Right hindlimb (tissue), 1 donor: ENCODE measurements at places on chromosomes 3 and 15.

DNA sequence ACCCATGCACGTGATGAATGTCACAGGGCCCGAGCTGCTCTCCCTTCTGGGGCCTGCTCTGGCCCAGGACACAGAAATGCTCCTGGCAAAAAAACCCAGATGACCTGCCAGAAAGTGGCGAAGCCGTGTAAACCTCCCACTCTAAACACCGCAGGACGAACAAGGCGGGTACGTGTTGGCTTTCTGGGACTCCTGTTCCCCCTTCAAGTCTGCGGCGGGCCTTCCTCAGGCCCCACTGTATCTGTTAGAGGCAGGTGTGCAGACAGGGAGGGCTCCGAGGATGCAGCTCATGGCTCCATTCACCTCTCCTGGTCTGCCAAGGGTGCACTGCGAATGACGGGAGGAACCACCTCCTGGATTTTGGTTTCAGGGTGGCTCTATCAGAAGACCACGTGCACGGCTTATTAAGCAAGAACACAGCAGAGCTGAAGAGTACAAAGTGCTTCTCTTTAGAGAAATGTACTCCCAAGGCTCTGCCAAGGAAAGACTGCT lies 173.8 kb downstream of the ADAMTS17 start:
- DNase-seq, result no peak

DNA sequence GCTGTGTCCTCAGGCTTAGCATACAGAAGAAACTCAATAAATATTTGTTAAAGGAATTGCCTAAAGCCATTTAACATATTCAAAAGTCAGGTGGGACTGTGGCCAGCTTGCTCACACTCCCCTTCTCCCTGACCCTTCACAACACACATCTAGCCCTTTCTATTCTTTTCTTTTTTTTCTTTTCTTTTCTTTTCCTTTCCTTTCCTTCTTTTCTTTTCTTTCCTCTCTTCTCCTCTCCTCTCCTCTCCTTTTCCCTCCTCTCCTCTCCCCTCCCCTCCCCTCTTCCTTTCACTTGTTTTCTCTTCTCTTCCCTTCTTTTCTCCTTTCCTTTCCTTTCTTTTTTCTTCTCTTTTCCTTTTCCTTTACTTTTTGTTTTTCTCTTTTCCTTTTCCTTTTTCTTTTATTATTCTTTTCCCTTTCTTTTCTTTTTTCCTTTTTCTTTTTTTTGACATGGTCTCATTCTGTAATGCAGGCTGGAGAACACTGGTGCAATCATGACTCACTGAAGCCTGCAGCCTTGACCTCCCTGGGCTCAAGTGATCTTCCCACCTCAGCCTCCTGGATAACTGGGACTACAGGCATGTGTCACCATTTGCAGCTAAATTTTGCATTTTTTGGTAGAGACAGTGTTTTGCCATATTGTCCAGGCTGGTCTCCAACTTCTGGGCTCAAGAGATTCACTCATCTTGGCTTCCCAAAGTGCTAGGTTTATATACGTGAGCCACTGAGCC lies 377.8 kb downstream of the GRM7 start:
- DNase-seq, result no peak

GRCh38 chr15:68574046-68574445 lies 4.7 kb upstream of the CORO2B start:
- no peak for DNase-seq

GRCh38 chr3:150751781-150752263 lies 11.1 kb downstream of the SIAH2 start:
- DNase-seq, result no peak

DNA sequence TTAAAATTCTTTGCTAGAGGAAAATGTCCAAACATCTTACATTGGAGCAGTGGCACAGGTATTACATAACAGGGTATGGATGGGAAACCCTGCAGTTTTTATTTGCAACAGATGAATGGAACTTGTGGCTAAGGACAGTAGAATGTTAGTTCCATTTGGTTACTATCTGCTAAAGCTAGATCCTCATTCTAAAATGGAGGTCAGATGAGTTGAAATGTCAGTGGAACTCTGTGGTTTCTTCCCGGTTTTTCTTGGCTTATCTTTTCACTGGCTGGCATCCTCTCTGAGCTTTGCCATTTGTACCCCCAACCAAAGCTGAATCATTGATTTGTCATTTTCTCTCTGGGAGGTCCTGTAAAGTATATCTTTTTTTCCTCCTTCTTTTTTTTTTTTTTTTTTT lies 68.9 kb downstream of the ARMC8 start:
- DNase-seq, result no peak

DNA sequence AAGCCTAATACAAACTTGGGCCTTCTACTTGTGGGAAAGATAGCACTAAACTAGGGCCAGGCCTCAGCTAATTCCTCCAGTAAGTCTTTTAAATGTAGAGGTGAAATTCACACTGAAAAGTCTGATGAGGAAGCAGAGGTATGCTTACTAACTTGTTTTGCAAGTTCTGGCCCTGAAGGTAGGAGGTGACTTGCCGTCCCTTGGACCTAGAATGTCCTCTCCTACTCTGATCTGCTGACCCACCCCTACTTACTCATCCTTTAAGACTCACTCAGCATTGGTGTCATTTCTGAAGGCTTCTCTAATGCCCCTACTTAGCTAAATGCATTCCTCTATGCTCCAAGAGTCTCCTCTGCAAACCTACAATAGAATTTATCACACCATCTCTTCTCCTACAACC lies 19.4 kb downstream of the RIOX2 start:
- DNase-seq, result no peak

GRCh38 chr3:53161820-53162671 lies 1.0 kb downstream of the PRKCD start:
- no peak for DNase-seq

DNA sequence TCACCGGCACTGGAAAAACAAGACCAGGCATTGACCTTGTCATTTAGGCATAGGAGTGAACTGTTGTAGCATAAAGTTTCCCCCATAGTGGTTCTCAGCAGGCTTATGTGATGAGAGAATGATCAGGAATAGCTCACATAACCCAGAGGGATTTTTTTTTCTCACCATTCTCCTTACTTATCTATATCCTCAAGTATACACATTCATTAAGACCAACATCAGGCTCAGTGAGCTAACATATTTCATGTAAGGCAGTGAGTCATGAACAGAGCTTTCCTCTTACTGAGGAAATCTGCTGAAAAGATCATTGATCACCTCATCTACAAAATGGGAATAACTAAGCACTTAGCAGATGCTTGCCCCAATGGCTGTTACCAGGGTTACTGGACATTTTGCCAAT lies 396.6 kb upstream of the TMCO5A start:
- DNase-seq, result no peak

GRCh38 chr3:126377211-126377610 lies 17.5 kb upstream of the CFAP100 start:
- no peak for DNase-seq

- DNase-seq, result no peak
Measured at GRCh38 chr15:34055868-34056595, 17.0 kb upstream of the AVEN start.

GRCh38 chr15:40957581-40958051 lies 4.3 kb downstream of the CHAC1 start:
- DNase-seq, result peak; percentile 64

GRCh38 chr15:56968256-56968655 lies 49.8 kb downstream of the TCF12 start:
- no peak for DNase-seq

- DNase-seq, result no peak
Measured at GRCh38 chr3:174821477-174821876, 37.7 kb upstream of the NAALADL2 start.

GRCh38 chr15:74994685-74995084 lies 678 bp upstream of the SCAMP5 start:
- DNase-seq, result no peak
